A172 (cell line): ENCODE measurements at places on chromosomes 16 and 17. TPM values are rescaled to one million over a fixed set of nuclear protein-coding genes. Genes with fewer than 3 reads are reported as not detected.

- no peak for DNase-seq
Measured at GRCh38 chr17:42975265-42975664, 4.6 kb downstream of the PTGES3L start.

ACSF2 gene
- total RNA-seq, result 40.4 and 41.0 TPM in 2 replicates

DNA sequence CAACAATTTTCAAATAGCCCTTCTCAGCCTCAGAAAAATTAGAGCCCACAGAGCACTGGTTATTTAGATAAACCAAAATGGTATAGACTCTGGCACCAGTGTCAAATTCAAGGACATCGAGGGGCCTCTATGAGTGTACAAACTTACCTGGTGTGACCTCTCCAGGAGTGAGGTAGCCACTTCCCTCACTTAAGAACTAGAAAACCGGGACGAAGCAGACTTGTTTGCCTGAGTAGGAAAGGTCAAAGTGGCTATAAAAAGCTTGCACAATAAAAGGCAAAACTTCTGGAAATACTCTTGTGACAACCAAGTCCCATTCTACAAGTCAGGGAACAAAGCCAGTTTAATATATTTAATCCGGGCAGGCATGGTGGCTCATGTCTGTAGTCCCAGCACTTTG lies 39.2 kb upstream of the PRSS54 start:
- no peak for DNase-seq

- DNase-seq, result peak; percentile 86
Measured at GRCh38 chr17:81991684-81992305, 14.4 kb downstream of the ASPSCR1 start.

DNA sequence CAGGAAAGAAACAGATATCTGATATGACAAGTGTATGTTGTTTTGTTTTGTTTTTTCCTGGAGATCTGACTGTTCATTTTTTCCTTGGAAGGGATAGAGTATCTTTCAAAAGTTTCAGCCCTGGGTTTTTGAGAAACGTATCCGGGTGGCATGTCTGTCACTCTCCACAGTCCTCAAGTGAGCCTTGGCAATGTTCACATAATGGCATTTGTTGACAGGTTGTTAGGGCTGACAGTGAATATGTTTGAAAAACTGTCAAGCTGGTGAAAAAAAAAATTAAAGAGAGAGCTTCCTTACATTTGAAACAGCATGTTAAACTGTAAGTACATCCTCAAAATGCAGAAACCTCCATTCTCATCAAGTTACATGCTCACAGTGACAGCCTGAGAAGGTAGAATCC lies 113.0 kb upstream of the DYNLRB2 start:
- DNase-seq, result no peak

DNA sequence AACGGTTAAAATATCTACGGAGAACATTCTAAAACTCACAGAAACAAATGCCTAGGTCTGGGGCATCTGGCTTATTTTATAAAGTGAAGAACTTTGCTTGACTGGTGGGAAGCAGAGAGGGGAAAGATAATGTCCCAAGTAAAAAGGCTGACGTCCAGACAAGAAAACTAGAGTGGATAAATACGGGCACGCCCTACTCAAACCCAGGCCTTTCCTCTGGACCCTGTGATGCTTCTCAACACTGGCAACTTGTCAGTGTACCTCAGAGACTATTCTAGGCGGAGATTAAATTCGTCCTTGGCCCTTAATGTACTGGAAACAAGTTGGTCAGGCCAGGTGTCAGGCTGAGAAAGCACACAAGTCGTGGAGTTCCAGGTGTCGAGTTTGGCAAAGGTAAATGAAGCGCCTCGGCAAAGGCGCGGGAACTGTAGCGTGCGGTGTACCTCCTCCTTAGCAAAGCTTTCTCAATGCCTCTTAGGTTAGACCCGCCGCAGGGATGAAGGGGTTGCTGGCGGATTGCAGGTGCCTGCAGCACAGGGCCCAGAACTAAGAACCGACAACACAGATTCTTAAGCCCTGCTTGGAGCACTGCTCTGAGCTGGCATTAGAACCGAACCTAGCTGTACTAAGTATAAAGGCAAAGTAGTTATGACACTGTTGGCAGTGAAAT lies 668 bp upstream of the UNK start:
- no peak for DNase-seq

PDILT gene
- total RNA-seq, result not detected in 2 replicates

DNA sequence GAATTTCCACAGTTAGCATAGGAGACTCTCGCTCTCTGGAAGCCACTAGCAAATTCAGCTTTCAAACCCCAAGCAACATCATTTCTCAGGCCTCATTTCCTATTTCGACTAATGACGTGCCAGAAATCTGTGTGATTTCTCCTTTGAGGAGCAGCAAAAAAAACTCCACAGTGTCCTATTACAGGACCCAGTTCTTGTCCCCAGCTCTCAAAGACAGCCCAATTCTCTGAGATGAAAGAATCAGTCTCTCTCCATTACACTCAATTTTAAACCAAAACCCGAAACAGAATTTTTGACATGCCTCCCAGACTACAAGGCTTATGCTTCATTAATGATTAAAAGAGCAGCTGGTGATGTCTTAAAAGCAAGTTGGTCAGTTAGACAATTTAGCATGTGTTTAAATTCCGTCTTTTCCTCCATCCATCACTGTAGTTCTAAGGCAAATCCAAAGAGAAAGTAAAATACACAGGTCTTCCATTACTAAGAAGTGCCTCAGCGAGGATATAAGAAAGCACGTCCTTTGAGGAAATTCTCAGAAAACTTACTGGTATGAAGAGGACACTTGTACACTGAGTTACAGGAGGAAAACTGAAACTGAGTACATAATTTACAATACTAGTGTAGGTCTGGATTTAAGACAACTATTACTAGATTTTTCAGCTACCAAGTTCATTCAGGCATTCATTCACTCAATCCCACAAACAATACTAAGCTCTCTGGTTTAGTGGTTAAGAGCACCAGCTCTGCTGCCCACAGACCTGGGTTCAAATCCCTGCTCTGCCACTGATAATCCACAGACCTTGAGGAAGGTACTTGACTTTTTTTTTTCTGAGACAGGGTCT lies 12.5 kb downstream of the TOM1L2 start:
- no peak for DNase-seq

ZNF205 gene
- total RNA-seq, result 21.0 and 22.4 TPM in 2 replicates

GRCh38 chr17:19388791-19389785 lies 2.1 kb upstream of the MFAP4 start:
- DNase-seq, result no peak

HOXB7 gene
- 22.4 and 24.7 TPM in 2 replicates for total RNA-seq

GRCh38 chr16:57329718-57330327 lies 28.8 kb upstream of the CCL22 start:
- no peak for DNase-seq
